Thymus (tissue), 14 donors: ENCODE measurements at places on chromosomes 5 and 9. TPM values are rescaled to one million over a fixed set of nuclear protein-coding genes. Genes with fewer than 3 reads are reported as not detected.

THOC3 gene
- total RNA-seq, result 38.0 TPM

WDR38 gene
- 0.14 TPM for total RNA-seq

PCDHA10 gene
- under 0.01 TPM for total RNA-seq

BARHL1 gene
- not detected for total RNA-seq

LCN9 gene
- total RNA-seq, result not detected

BHMT gene
- total RNA-seq, result 0.14 TPM

PRSS3 gene
- 5.7 TPM for total RNA-seq

ISL1 gene
- total RNA-seq, result 6.3 TPM

RUFY1 gene
- 31.5 TPM for total RNA-seq

DAPK1 gene
- 35.5 TPM for total RNA-seq

CNTRL gene
- total RNA-seq, result 39.4 TPM

MSX2 gene
- total RNA-seq, result 0.19 TPM

GABRP gene
- 1.3 TPM for total RNA-seq

PDE8B gene
- 0.38 TPM for total RNA-seq

ANKRD31 gene
- total RNA-seq, result 0.61 TPM

SLIT3 gene
- 8.4 TPM for total RNA-seq

TMEM215 gene
- not detected for total RNA-seq

CDO1 gene
- 1.6 TPM for total RNA-seq
